Suprapubic skin (tissue), 4 donors: ENCODE measurements at places on chromosomes 1 and 21. TPM values are rescaled to one million over a fixed set of nuclear protein-coding genes. Genes with fewer than 3 reads are reported as not detected.
A peak's percentile ranks its signal among the peaks of the same experiment; 100 is the strongest.

Gene IL10
- total RNA-seq: 0.49 TPM

Gene KCNJ15
- total RNA-seq: 5.6 TPM

Gene SHISA4
- 7.6 TPM for total RNA-seq

Gene COQ8A
- total RNA-seq: 41.9 TPM

Gene OR2L13
- total RNA-seq: not detected

Gene LCE6A
- 95.6 TPM for total RNA-seq

Gene FABP3
- 1.5 TPM for total RNA-seq

Gene ADAMTSL4
- 22.7 TPM for total RNA-seq

Gene WNT9A
- 1.2 TPM for total RNA-seq

Gene LORICRIN
- 257 TPM for total RNA-seq

Gene IL19
- not detected for total RNA-seq

GRCh38 chr1:219837274-219837993 is 90.9 kb downstream of the SLC30A10 start:
- DNase-seq: no peak

- DNase-seq: no peak
Measured at GRCh38 chr1:65963156-65963888, 170.6 kb downstream of the PDE4B start.

DNA sequence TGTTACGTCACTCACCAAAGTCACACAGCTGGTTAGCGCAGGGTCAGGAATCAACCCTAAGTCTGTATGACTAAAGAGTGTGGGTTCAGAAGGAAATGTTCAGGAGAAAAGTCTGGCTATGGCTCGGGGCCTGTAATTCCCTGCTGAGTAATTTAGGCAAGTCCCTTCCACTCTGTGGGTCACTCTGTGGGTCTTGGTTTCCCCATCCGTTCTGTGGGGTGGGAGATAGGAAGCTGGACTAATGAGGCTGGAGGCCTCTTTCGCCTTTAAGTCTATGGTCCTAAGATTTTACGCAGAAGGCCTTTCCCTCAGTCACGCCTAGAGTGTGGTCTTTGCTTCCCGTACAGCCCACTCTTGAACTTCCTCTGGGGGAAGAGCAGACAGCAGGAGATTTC is 14.3 kb upstream of the MED18 start:
- DNase-seq: no peak

DNA sequence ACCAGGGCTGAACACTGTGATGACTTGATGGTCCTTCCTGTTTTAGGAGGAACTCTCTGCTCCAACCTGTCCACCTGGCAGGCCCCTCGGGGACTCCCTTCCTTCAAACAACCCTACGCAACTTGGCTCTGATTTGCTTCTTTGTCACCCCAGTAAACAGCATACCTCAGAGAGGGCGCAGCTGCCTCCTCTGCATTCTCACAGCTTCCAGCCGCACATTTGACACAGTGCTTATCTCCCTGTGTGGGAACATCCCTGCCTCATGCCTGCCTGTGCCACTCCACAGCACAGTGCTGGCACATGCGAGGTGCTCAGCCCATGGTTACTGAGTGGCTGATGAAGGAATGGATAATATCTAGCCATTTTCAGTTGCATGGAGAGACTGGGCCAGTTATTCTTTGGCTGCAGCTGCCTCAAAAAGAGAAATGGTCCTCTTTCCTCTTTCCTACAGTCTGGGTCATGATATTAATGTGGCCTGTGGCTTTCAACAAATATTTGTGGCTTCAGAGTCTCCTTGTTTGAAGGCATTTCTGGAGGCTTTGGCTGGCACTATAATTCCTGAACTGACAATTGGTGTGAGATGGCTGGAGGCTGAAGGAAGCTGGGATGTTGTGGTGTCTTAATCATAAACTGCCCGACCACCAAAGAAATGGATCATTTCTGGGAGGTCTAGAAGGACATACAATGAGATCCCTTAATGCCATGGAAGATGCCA is 77.9 kb downstream of the TENT5C start:
- no peak for DNase-seq

GRCh38 chr1:241422470-241422869 is 65.5 kb upstream of the RGS7 start:
- DNase-seq: no peak

DNA sequence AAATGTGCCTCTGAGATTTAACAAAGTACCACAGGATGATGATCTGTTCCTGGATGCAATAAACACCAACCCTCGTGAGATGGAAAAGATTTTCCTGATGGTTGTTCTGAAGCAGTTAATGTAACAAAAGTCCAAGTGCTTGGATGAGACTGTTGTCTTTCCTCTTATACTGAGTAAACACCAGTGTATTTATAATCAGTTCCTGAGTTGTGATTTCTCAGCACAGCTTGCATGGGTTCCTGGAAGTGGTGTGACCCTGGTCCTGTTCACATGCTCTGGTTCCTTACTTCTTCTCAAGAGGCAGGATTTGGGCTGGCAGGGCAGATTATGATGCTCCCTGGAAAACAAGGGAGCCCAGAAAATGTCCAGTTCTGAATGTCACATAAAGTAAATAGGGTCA is 208.2 kb upstream of the USP24 start:
- no peak for DNase-seq

- DNase-seq: no peak
Measured at GRCh38 chr21:41328660-41329607, 12.3 kb downstream of the FAM3B start.

- DNase-seq: no peak
Measured at GRCh38 chr1:18716112-18716784, 85.6 kb downstream of the PAX7 start.

- no peak for DNase-seq
Measured at GRCh38 chr1:100070201-100070939, 62.4 kb downstream of the SASS6 start.

- DNase-seq: peak; percentile 44
Measured at GRCh38 chr1:29532751-29533150, 296.4 kb downstream of the PTPRU start.

DNA sequence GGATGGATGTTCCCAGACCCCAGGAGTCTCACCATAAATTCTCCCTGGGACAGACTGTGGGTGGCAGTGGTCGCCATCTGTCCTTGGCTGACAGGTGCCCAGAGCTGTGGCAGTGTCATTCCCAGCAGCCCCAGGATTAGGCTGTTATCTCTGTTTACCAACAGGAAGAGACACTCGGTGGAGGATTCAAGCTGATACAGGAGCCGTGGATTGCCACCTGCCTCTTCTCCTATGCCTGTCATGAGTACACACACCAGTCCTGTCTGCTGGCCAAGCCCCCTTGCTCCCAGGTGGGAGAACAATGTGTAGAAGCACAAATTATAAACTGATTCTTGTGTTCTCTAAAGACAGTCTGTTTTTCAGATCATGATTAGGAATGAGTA is 152.6 kb downstream of the ETS2 start:
- no peak for DNase-seq

- DNase-seq: no peak
Measured at GRCh38 chr1:170662561-170663403, 1.1 kb upstream of the PRRX1 start.

GRCh38 chr1:203252678-203253077 is 23.2 kb upstream of the CHIT1 start:
- no peak for DNase-seq

DNA sequence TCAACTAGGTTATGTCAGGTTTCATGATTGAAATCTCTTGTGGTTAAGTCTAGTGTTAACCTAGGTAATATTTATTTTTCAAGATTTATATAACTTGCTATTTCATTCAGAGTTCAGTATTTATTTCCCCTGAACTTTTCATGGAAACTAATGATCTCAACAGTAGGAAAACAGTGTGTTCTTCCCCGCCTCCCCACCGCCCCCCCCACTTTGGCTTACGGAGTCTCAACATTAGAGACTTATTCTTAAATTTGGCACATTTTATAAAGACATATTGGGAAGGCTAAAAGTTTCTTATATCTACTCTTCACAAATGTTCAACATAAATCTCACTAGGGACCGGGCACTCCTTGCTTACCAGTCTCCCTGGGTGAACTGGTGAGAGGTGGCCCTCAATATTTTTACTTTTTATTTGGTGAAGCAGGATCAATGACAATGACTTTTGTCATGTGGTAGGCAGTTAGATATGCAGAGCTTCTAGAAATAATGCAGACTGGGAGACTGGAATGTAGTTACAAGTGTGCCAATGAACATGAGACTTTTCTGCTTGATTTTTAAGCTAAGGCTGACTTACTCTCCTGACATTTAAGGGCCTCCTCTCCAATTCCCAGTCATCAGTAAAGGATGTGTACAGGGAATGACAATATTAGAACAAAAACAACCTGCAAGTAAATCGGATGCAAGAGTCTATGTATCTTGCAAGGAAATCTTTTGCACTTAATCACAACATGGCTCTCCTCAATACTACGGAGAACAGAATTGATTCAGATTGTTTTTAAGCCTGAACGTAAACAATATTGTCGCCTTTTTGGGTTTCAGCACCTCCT is 1.7 kb upstream of the MAN1A2 start:
- DNase-seq: no peak

- DNase-seq: no peak
Measured at GRCh38 chr1:25624156-25624555, 7.6 kb downstream of the MAN1C1 start.

DNA sequence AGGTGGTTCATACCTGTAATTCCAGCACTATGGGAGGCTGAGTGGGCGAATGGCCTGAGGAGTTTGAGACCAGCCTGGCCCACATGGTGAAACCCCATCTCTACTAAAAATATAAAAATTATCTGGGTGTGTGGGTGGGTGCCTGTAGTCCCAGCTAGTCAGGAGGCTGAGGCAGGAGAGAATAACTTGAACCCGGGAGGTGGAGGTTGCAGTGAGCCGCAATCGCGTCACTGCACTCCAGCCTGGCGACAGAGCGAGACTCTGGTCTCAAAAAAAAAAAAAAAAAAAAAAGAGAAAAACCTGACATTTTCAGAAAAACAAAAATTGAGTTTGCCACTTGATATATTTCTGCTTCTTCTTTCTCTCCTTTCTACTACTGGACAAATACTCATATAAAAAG is 24.3 kb downstream of the CA6 start:
- DNase-seq: no peak

DNA sequence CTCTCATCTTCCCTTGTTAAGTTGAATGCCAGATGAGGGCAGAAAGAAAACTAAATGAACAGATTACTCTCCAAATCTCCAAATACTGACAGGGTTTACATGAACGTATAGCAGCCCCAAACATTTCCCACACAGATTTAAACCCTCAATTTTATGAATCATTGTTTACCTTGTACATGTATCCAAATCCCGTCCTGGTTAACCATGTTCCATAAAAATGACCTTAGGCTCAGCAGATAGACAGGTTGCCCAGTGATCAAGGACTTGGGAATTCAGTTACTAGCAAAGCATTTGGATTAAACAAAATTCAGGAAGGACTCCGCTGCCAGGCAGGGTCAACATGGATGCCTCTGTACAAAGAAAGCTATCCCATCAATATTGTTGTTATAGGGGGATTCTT is 213.5 kb downstream of the GPATCH2 start:
- DNase-seq: no peak

DNA sequence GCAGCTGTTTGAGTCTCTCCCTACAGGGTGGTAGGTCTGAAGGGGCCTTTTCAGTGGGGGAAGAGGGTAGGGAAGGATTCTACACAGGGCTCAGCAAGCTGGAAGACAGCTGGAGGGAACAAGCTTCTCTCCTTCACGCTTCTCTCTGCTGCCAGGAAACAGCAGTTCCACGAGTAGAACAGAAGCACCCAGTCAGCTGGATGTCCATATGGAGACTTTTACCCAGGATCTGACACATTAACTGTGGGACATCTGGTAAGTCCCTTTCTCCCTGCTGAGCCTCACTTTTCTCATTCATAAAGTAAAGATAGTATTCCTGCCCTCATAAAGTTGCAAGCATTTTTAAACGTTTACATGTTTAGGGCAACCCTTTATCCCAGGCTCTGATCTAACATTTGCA is 280.3 kb downstream of the OMA1 start:
- DNase-seq: no peak

- DNase-seq: no peak
Measured at GRCh38 chr21:33916200-33916567, 580 bp upstream of the ATP5PO start.

- no peak for DNase-seq
Measured at GRCh38 chr1:81197591-81197990, 603.1 kb upstream of the ADGRL2 start.

DNA sequence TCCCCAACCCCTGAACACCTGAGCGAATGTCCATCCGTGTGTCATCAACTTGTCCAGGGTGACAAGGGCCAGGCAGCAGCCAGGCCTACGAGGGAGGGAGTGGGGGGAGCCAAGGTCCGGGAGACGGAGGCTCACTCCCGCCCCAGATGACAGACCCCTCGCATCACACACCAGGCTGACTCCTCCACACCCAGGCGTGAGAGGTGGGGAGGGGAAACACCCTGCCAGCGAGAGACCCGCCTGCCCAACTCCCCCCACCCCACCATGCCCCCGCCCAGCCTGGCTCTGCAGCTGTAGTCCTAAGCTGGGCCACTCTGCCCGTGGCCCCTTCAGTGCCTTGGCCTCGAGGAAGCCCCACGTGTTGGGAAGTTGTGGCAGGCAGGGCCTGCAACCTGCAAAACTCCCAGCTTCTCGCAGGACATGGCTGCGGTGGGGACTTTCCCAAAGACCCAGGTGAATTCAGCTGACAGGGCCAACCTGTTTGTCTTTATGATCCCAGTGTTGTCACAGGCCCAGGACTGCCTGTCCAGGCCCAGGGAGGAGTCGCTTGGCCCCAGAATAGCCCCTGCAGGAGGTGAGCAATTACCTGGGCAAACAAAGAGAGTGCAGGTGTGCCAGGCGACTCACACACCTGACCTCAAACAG is 62.9 kb downstream of the RIPK4 start:
- no peak for DNase-seq

DNA sequence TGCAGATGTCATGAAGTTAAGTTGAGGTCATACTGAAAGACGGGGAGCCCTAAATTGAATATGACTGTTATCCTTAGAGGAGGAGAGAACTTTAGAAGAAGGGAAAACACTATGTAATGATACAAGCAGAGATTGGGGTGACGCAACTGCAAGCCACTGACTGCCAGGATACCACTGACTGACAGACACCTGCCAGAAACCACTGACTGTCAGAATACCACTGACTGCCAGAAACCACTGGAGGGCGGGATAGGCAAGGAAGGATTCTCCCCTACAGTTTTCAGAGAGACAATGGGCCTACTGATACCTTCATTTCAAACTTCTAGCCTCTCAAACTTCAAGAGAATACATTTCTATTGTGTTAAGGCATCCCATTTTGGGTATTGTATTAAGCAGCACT is 388.7 kb downstream of the USH2A start:
- DNase-seq: no peak

- no peak for DNase-seq
Measured at GRCh38 chr1:237133921-237134320, 91.9 kb downstream of the RYR2 start.

DNA sequence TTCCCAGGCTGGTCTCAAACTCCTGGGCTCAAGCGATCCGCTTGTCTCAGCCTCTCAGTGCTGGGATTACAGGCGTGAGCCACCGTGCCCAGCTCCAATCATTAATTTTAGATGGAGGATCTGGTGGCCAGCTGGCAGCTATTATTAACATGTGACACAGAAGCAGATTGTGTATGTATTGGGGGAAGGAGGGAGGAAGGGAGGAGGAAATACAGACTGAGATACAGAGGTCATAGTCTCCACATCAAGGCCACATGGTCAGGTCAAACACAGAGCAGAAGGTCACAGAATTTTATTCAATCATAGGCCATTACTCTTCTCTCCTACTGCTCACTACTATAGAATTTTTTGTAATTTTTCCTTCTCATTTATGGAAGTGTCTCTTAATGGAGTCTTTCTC is 57.9 kb upstream of the ADORA3 start:
- no peak for DNase-seq
